Activated naive CD8-positive, alpha-beta T cell treated with anti-CD3 and anti-CD28 coated beads, Interleukin-2, amount 50 U/mL, for 16 hours (primary cell): ENCODE measurements at places on chromosomes 2 and 18.

GRCh38 chr2:177741866-177742265 is 330.7 kb downstream of the PDE11A start:
- no peak for DNase-seq

GRCh38 chr18:61545281-61546245 is 212.3 kb downstream of the CDH20 start:
- no peak for DNase-seq

GRCh38 chr2:121103960-121104359 is 181.0 kb downstream of the TFCP2L1 start:
- DNase-seq = no peak

DNA sequence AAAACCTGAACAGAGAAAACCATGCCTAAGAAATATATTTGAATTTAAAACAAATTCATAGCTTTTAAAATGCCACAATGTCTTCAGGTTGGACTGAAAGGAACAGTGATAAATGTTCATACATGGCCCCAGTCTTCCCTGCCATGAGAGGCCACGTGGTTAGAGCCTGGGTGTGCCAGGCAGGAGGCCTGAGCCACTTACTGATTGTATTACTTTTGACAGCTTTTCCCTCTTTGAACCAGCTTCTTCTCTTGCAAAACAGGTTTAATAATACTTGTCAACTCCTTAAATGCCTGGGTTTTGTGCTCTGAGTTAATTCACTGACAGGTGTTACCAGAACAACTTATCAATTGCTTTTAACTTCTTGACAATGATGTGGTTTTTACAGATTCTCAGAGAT is 27.0 kb downstream of the RBKS start:
- no peak for DNase-seq

DNA sequence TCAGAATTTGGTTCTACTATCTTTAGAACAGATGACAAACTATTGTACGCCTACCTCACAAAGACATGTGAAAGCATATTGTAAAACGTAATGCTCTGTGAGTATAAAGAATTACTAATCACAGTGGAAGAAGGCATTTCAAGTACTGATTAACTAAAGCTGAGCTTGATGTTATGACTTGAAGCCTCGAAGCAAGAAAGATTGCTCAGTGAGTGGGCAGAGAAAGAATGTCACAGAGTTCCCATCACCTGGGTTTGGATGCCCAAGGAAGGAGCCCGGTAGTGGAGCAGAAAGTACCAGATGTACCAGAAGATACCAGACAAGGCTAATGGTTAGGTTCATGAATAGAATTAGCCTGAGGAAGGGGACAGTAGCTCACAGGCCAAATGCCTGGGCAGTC is 39.5 kb upstream of the FAM110C start:
- DNase-seq = no peak

DNA sequence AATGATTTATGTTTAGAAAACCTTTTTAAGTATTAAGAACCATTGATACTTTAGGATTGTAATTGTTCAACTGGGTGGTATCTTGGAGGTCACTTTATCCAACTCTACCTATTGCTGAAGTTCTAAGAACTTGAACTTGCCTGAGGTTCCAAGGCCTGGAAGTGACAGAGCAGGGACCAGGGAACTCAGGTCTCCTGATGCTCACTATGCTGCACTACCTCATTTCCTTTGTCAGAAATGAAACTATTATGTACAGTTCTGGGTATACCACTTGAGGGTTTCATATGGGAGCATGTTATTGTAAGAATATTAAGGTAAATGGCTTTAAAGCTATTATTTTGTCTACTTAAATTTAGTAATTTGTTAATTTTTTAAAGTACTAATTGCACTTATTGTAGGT is 3.0 kb downstream of the MBD5 start:
- no peak for DNase-seq

- DNase-seq = peak; percentile 29
Measured at GRCh38 chr18:44725300-44726058, 44.8 kb downstream of the SETBP1 start.

DNA sequence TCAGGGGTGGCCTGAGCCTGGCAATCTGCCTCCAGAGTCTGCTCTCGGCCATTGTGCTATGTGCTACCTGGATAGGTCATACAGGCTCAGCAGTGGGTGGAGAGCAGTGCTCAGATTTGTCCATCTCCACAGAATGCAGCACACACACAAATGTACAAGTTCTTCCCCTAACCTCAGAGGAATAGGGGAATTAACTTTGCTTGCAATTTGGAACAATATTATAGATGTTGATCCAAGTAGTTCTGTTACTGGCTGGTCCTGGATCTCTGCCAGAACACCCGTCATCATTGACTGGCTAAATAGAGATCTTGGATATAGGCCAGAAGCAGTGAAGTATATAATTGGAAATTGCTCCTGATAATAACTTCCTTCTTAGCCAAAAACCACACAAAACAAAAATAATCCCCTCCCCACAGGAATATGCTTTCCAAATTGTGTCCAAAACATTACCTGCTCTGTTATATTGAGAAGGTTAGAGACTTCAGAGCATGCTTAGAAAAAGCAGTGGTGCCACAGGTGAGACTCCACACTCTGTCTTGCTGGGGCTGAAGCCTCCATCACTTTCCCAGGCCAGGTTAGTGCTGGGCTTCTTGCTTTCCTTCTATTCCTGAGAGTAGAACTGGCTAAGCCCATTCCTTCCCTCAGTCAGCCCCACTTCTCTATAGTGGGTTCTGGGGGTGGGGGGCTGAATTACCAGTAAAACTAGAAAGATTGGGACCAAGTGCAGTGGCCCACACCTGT is 38.8 kb downstream of the NCAPH start:
- no peak for DNase-seq

GRCh38 chr2:106843910-106844250 is 42.1 kb downstream of the ST6GAL2 start:
- no peak for DNase-seq

- DNase-seq = no peak
Measured at GRCh38 chr18:42338683-42339082, 383.6 kb downstream of the PIK3C3 start.

GRCh38 chr2:61855318-61855613 is 1.4 kb upstream of the FAM161A start:
- DNase-seq = no peak

DNA sequence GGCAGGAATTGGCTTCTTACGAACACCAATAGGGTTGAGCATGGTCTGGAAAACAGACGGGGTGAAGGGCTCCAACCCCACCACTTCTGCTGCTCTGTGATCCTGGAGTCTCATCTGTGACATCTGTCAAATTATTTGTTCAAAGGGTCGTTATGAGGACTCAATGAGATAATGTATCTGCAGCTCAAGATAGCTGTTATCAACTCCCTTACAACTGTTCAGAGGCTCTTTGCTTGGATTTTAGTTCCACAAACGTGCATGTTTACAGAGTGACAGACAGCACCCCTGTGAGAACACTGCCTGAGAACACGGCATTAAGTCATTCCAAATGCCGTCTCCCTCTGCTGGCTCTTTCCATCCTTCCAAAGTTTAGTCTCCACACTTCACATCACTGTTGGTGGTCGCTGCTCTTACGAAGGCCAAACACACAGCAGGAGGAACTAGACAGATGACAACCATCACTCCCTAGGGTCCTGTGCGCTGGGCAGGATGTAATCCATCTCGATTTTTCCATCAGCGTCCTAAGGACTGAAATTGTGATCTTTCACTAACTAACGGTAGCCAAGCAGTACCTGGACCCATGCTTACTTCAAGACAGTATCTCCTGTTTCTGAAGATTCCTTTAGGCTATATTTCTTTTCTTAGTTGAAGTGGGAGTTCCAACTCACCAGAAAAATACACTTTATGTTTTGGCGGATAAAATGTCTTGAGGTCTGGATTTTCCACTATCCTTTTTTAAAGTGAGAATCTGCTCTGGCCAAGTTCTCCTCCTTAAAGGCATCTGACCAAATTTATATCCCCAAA is 220.3 kb downstream of the ANAPC1 start:
- DNase-seq = no peak

GRCh38 chr2:131050896-131051295 is 42.4 kb downstream of the FAM168B start:
- no peak for DNase-seq

DNA sequence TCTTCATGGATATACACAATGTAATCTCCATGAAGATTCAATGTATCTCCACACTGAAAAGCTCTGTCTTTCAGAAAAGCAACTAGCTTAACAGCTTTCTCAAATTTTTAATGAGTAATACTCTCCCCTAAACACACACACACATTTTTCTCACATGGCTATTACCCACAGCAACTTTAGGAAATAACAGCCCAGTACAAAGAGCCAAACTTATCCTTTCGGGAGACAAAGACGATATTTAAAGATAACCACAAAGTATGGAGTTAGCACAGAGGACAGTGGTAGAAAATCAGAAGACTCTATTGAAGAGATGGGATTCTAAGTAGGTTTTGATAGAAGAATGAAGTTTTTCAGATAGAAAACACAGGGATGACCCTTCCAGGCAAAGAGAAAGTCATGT is 394.9 kb upstream of the TRIB2 start:
- no peak for DNase-seq

DNA sequence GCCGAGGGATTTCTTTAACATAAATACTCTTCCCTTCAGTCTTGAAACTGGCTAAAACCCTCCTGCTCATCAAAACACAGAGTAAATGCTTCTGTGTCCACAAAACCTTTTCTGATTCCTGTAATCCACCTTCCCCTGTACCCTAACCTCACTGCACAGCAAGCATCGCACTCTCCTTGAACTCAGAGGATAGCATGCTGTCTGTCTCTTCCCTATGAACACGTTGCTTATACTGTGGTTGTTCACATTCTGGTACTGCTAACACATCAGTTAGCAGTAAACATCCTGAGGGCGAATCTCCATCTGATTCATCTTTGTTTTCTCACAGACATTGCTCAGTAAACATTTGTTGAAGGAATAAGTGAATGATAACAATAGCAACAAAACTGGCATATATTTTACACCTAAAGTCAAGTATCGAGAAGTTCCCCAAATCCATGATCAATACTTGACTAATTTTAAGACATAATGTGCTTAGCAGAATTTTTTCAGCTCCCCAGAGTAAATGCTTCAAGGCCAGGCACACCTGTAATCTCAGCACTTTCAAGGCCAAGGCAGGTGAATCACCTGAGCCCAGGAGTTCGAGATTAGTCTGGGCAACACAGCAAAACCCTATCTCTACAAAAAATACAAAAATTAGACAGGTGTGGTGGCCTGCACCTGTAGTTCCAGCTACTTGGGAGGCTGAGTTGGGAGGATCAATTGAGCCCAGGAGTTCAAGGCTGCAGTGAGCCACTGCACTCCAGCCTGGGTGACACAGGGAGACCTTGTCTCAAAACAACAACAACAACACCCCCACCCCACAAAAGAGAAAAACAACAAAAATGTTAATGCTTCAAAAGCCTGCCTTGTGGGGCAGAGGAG is 45.6 kb upstream of the LPIN2 start:
- DNase-seq = no peak

DNA sequence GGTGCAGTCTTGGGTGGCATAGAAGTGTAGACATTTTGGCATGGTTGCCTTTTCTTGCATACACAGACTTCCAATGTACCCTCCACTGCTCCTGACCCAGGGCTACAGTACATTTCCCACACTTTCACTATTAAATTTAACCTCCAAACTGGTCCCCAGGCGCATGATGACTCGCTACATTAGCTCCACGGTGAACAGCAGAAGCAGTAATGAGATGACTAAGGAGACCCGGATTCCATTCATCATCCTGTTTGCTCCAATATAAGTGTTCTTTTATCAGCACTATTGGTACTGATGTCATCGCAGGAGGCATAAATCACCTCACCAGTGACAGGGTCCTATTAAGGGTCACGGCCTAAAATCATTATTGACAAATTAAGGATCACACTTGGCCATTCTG is 316.5 kb downstream of the EN1 start:
- no peak for DNase-seq

DNA sequence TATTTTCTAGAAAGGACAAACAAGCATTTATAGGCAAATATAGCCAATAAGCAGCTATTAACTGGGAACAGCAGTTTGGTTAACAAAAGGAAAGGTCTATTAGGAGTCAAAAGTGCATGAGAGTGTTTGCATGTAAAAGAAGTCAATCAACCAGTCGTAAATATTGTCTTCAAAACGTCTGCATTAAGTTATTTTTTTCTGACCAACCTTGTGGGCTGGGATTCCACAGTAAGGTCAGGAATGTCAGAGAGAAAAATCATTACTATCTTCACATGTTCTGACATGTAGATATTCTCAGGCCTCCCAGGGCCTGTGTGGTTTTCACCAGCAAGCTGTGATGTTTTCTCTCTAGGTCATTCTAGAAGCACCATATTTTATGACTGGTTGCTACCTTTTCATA is 922.5 kb downstream of the SUCLG1 start:
- no peak for DNase-seq

- no peak for DNase-seq
Measured at GRCh38 chr2:221518935-221519625, 53.0 kb downstream of the EPHA4 start.

DNA sequence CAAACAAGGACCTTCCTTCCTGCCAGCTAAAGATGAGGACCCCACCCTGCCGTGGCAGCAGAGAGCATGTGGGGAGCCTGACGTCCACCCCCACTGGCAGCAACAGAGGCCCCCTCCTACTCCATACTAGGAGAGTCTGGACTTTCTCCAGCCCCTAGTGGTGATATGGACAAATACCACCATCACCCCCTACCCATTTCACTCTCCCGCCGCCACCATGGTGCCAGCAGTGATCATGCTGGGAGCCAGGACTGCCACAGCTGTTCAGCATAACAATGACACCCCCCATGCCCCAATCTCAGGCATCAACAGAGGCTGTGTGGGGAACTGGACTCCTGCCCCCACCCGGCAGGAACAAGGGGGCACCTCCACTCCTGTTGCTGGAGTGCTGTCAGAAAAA is 42.7 kb upstream of the ATP9B start:
- DNase-seq = no peak

DNA sequence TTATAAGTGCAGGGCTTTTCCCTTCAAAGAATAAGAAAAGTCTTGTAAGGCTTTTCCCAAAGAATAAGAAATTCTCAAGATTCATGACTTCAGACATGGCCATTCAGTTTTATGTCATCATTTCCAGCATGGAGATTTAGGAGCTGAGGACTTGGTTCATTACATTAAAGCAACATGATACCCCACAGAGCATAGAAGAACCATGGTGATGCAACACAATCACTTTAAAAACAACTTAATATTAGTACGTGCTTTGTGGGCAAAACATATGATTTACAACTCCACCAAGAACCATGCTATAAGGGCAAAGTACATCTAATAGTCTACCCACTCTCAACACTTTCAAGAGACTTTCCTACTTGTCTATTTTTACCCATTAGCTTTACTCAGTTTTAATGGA is 214.4 kb downstream of the SRBD1 start:
- no peak for DNase-seq

DNA sequence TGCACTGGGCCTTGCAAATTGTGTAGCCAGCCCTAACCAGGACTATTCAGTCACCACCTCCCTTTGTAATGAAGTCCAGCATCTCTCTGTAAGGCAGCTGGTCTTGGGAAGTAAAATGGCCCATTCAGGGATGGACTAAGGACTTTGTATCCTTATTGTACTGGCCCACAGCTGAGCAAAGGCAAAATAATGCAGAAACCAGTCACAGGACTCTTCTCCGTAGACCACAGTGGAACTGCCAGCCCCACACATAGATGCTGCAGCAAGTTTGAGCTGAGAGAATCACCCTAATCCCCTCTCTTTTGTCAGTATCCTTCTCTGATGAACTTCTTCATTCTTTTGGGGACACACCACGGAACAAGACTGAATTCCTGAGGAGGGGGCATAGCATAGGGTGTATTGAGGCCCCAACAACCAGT is 73.6 kb upstream of the RTN4 start:
- DNase-seq = no peak

GRCh38 chr2:98433363-98433964 is 11.2 kb upstream of the INPP4A start:
- no peak for DNase-seq

GRCh38 chr2:87403893-87404175 is 344.1 kb upstream of the PLGLB2 start:
- no peak for DNase-seq

GRCh38 chr2:209383212-209383611 is 40.6 kb upstream of the MAP2 start:
- no peak for DNase-seq
